H7 (cell line): ENCODE measurements at places on chromosomes 3 and 15.

- DNase-seq = peak; percentile 35
These were observed 17.3 kb downstream of the IGF2BP2 start for GRCh38 chr3:185807445-185808068.

DNA sequence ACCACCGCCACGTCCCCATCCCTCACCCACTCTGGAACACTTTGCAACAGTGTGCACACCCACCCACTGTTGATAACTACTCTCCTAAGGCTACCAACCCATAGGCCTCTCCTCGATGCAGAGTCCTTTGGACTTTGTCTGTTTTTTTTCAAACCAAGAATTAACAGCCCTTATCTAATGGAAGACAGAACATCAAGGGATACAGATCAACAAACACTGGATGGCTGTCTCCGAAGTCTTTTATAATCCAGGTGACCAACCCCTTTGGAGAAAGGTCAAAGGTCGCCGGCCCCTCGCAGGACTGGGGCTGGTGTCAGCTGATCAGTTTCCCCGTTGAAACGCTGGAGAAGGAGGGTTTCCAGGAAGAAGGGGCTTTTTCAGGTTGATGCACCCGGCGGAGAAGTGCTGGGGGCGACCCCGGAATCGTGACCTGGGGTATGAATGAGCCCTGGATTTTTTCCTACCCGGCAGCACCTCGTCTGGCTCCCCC, 532 bp downstream of the B4GALT4 start:
- DNase-seq = peak; percentile 54

GRCh38 chr3:171058058-171058457, 31.5 kb upstream of the SLC2A2 start:
- DNase-seq = no peak

DNA sequence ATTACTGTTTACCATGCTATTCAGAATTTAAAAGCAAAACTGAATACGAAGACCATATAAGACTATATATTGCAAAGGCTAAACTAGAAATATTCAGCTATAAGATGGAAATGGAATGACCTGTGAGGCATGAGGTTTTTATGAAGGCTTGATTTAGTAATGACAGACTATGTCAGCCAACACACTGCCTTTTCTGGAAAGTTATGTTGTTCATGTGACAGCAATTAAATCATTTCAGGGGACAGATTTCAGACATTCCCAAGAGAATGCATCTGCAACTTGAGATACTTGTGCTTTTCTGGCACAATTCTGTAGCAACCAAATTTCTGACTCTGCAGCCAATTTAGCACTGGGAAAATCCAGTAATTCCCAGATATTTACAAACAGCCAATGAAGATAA, 8.6 kb upstream of the GATM start:
- no peak for DNase-seq

DNA sequence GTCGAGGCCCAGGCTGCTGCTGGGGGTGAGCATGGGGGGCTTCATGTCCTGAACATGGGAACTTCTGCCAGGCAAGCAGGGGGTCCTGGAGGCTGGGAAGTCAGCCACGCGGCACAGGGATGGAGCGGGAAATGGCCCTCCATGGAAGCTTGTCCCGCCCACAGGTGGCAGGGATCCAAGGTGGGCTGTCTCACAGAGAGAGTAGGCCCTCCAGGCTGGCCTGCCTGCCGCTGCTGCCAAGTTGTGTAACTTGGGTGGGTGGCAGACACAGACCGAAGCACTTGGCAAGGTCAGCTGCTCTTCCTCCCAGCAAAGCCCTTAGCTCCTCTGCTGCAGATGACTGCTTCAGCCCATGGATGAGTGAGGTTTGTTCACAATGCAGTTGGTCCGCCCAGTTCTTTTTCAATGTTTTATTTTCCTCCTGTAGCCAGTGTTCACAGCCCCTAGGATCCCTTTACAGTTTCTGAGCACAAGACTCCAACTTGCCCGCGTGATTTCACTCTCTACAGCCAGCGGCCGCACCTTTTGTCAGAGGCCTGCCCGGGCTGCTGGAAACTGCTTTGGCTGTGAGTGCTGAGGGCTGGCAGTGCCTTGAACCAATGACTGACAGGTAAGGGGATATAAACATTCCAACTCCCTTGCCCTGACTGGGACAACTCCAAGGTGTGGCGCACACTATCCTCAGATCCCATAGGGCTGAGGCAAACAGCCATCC, 26.7 kb downstream of the HCN4 start:
- DNase-seq = peak; percentile 31

DNA sequence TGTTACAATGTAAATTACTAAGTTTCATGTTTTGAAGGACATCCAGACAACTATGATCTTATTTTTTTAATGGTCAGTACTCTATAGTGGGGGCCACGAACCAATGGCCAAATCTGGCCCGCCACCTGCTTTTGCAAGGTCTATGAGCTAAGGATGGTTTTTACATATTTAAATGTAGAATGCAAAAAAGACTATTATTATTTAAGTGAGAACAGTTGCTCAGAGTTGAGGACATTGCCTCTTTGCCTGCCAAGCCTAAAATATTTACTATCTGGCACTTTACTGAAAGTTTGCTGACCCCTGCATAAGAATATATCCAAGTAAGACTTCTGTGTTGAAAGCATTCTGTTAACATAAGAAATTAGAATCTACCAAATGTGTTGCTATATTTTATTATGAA, 163.7 kb upstream of the MDFIC2 start:
- DNase-seq = no peak

DNA sequence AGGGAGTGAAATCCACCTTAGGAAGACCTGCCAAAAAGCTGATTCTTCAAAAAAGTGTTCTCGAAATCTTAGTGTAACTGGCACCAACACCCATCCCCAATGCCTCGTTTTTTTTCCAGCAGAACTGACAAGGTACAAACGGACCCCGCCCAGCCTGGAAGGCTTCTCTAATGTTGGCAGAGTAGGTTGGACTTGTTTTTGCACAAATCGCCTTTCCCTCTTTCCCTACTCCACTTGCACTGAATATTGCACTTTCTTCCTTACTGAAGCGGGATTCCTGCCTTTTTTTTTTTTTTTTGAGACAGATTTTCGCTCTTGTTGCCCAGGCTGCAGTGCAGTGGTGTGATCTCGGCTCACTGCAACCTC, 544 bp upstream of the TIMMDC1 start:
- DNase-seq = peak; percentile 16

DNA sequence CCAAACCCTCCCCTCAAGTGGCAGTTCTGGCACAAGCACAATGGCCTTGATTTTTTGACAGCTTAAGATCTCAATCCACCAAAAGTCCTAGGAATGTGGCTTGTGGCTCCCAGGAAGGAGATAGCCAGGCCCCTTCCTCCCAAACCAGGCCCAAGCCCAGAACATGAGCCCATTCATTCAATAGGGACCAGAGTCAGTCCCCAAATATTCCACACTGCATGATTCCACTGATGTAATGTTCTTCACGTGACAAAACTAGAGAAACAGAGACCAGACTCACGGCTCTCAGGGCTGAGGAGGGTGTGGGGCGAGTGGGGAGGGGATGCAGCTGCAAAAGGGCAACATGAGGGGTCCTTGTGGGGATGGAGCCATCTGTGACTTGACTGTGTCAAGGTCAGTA, 25.5 kb downstream of the ABTB1 start:
- no peak for DNase-seq

- peak; percentile 96 for DNase-seq
These were observed at the start of gene DALRD3 for GRCh38 chr3:49017971-49018706. TSS of gene DALRD3 (minus strand) at chr3:49018580. CDS start at chr3:49018564, 16 bp downstream.

GRCh38 chr3:185724761-185725160, 100.1 kb downstream of the IGF2BP2 start:
- DNase-seq = no peak

GRCh38 chr3:107520535-107520934, 2.2 kb upstream of the BBX start:
- no peak for DNase-seq

DNA sequence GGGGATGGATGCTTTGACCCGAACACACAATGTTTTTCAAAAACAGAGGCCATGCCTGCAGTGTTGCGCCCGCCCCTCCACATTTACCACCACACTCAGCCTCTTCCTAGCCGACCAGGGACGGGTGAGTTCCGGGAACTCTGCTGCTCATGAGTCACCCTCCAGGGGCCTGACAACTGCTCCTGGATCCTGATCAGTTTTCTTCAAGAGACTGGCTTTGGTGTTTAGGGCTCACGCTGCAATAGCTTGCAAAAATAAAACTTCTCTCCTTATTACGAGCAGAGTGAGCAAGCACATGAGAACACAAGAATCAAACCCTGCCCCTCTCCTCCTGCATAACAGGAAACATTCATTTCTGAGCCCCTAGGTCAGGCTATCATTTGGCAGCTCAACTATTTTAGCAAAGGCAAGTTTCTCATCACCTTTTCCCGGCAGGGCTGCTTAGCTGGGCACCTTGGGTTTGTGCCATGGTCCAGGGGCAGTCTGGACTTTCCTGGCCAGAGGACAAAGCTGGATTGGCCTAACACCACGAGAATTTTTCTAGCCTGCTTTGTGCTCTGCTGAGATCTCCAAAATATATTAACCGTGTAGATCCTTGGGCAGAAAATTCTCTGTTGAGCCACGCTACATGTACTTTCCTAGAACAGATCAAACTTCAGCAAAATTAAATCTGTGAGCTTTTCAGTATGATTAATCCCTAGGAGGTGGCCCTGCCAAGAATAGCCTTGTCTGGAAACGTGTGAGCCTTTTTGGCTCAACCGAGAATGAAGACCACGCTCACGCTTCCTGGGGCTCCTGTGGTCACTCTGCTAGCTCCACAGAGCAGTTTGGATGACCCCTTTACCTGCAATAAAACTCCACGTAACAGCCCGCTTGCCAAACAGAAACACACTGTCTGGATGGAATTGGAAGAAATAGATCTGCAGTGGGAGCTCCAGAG, 52.7 kb upstream of the SPATA12 start:
- DNase-seq = peak; percentile 43

DNA sequence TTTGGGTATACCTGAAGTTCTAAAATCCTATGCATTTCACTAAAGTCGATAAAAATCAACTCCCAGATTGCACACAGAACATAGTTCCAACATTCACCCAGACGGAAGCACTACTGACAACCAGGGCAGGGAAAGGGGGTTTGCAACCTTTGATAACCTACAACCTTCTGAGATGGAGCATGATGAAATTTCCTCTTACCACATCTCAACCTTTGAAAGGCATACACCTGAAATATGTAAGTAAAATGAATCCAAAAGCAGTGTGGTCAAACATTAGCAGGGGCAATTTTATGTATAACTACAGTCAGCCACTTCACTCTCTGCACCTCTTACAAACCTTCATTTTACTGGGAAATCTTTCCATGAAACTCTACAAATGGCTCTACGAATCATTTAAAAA, 184.1 kb downstream of the FOXP1 start:
- no peak for DNase-seq

- no peak for DNase-seq
These were observed 175.8 kb upstream of the NANOGP8 start for GRCh38 chr15:35260941-35261340.
